Cardiac septum (tissue), 1 donor: ENCODE measurements at places on chromosomes 6 and 20. TPM values are rescaled to one million over a fixed set of nuclear protein-coding genes. Genes with fewer than 3 reads are reported as not detected.

The TNFRSF21 gene
- total RNA-seq: 3.5 TPM

- DNase-seq: no peak
These were observed 78.5 kb downstream of the WDR27 start for GRCh38 chr6:169623343-169623742.

DNA sequence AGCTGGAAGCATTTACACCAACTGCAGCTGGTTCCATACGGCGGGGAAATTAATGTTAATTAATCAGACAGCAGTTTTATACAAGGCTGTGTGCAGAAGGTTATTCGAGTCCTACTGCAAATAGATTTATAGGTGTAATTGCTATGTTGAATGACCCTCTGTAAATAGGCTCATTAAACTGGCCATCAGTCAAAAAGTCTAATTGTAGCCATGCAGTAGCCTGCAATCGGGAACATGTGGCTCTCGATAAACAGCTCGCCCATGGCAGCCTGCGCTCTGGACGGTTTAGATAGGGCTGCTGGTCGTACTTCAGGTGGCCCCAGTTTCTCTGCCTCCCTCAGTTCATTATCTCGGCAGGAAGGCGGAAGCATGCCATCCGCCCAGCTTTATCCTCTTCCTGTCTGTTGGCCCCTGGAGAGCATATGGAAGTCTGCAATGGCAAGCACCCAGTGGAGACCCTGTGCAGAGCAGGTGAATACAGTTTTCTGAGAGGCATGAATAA, 143.2 kb downstream of the MBOAT1 start:
- no peak for DNase-seq

DNA sequence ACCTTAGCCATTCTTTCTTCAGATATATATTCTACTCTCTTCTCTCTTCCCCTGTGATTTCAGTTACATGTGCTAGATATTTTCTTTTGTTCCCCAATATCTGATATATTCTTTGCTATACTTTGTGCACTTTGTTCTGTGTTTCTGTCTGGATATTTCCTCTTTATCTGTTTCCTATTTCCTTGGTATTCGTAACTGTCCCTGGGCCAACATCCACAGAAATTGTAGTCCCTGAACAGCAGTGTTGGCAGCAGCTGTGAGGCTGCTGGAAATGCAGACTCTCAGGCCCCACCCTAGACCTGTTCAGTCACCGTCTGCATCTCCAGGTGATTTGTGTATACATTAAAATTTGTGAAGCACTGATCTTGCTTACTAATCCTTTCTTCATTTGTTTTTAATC, 522.9 kb upstream of the SOX4 start:
- no peak for DNase-seq

DNA sequence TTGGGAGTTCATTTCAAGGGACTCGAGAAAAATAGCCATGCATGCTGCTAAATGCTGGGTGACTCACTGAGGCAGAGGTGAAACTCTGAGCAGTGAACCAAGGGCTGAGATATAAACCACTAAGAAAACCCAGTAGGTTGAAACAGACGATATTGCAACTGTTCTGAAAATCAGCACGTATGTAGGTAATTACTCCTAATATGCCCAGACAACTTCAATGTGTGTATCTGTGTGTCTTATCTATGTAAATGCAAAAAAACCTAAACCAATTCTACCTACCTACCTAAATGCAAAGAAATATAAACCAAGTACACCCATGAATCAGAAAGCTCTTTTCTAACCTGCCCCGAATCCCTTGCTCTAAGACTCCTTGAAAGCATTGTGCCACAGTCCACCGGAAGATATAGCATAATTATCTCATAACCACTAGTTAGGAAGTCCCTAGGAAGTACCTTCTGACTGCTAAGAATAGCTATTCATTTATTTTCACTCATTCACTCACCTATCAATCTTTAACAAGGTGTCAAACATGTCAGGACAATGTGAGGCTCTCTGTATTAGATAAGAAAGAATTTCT, 458.7 kb upstream of the RUNX2 start:
- no peak for DNase-seq

The LKAAEAR1 gene
- total RNA-seq: not detected

GRCh38 chr20:52167232-52167840, 24.2 kb downstream of the ZFP64 start:
- no peak for DNase-seq

GRCh38 chr6:133577851-133578250, 311.1 kb upstream of the TCF21 start:
- no peak for DNase-seq

DNA sequence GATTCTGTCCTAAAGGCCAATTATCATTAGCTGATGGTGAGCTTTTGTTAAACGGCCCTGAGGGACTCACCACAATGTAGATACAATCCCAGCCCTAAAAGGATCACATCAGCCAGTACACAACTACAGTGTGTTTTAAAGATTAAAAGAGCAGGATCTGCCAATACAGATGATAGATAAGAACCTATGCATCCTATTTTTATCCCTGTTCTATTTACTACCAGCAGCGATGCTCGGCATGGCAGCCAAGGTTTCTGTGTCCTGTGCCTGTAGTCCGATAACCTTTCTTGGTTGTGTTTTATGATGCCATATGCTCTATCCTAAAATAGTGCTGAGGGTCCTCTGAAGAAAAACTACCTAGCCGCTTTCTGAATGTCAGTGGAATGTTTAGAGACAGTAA, 289.4 kb downstream of the PHACTR1 start:
- no peak for DNase-seq
